ENCODE measurements at places on chromosomes 7 and 10.
A peak's percentile ranks its signal among the peaks of the same experiment; 100 is the strongest.

DNA sequence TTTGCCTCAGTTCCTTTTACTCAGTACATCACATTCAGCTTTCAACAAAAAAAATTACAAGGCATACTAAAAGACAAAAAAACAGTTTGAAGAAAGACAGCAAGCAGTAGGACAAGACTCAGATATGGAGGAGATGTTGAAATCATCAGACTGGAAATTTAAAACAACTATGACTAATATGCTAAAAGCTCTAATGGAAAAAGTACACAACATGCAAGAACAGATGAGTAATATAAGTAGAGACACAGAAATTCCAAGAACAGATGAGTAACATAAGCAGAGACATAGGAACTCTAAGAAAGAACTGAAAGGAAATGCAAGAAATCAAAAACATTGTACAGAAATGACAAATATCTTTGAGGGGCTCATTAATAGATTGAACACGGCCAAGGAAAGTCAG is 402.6 kb downstream of the NEBL start:
- DNase-seq = peak; percentile 51

DNA sequence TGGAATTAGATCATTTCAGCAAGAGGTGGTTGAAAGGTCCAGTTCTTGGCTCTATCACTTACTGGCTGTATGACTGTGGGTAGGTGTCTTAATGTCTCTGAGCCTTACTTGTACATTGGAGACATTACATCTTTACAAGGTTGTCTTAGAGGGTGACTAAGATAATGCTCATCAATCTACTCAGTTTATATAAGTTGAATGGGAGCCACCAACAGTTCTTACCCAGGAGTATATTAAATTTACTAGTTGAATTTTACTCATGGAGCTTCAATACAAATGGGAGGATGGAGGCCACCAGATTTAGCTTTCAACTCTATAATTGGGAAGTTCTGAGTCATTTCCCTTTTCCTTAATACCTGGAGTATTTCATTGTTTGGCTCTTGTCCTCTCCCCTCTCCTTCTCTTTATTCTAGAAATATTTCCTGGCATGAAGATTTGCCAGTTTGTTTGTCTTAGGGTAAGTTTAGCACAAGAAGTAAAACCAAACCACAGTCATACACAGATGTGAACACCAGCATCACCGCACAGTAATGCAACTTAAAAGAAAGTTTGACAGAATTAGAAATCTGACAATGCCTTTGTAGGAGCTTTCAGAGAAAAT is 222.8 kb downstream of the LRMDA start:
- no peak for DNase-seq

DNA sequence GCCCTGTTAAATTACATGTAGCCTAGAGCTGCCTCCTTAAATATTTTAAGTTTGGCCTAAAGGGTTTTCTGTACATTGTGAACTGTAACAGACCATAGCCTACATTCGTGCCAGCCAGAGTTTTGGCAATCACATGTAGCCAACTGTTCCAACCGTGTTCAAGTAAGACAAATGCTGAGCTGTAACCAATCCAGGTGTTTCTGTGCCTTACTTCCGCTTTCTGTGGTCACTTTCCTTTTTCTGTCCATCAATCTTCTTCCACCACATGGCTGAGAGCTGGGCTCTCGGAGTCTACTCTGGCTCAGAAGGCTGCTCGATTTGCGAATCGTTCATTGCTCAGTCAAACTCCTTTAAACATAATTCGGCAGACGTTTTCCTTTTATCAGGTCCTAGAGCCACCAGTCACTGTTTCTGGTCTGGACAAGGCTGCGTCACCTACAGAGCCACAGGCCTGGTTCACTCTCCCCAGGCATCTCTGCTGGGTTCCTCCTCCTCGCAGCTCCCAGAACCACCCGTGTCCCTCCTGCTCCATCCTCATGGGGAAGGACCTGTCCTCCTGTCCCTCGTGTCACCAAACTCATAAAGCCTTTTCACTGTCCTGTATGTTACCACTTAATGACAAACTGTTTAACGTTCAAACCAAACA is 158.0 kb upstream of the RHEB start:
- DNase-seq = no peak

DNA sequence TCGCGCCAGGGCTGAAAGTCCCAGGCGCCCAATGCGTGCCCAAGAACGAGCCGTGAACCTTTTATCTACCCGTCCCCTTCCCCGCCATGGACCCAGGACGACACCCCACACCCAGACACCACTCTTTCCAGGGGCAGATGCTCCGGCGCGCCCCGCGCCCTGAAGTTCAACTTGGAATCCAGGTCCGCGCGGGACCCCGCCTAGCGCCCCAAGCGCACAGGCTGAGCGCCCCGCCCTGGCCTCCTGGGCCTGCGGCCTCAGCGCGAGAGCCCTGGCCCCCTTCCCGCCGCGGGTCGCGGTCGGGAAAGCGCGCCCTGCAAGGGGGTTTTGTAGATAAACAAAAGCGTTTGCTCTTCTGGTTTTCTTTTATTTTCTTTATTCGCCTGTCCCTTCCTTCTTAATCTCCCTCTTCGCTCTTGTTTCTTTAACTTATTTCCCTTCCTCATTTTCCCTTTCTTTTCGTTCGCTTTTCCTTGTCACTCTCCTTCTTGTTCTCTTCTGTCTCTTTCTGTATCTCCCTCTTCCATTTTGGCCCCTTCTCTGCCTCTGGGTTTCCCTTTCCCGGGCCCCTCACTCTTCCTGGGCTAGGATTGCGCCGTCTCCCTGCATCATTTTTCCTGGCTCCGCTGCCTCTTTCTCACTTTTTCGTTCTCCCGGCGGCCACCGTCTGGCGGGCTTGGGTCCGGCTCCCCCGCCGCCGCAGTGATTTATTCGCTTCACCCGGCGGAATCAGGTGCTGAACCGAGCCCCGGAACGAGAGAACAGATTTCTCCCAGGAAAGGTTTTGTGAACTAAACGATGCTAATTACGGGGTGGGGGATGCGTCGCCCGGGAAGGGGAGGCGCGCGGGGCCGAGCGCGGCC is 15.3 kb upstream of the PAX2 start:
- no peak for DNase-seq

DNA sequence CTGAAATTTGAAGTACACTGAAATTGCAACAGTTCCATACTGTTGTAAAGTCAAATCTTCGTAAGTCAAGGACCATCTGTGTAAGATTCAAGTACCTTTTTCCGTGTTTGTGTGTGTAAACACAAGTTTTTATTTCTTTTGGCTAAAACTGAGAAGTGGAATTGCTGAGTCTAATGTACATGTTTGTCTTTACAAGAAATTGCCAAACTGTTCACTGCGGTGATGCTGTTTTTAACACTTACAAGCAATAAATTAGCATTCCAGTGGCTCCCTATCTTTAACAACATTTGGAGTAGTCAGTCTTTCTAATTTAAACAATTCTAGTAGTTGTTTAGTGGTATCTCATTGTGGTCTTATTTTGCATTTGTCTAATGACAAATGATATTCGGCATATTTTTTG is 23.3 kb downstream of the CALD1 start:
- no peak for DNase-seq

- DNase-seq = no peak
These were observed 145.1 kb downstream of the C1GALT1 start for GRCh38 chr7:7327423-7327822.

DNA sequence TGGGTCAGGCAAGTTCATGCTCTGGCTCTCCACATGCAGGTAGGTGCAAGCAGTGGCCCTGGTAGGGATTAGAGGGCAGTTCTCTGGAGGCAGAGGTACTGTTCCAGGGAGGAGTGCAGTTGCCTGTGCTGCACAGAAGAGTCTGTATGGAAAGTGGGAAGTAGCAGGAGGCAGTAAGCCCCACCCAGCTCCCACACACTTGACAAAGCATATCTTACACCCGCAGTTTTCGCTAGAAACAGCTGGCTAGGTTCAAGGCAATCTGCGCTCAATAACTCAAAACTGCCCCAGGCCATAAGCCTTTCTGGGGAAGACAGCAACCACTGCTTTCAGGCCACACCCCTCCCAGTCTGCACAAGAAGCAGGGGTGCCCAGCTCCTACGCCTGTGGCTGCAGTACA is 33.1 kb upstream of the ARMC3 start:
- DNase-seq = no peak

GRCh38 chr10:32226624-32227023 is 120.3 kb downstream of the EPC1 start:
- DNase-seq = no peak

DNA sequence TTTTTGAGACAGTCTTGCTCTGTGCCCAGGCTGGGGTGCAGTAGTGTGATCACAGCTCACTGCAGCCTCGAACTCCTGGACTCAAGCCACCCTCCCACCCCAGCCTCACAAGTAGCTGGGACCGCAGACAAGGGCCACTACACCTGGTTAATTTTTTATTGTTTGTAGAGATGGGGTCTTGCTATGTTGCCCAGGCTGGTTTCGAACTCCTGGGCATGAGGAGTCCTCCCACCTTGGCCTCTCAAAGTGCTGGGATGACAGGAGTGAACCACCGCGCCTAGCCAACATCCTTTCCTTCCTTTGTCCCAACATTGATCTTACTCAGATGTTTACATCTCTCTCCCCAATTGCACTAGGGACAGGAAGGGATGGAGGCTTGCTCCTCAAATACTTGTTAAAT is 3.3 kb downstream of the GTF2IRD1 start:
- DNase-seq = no peak

DNA sequence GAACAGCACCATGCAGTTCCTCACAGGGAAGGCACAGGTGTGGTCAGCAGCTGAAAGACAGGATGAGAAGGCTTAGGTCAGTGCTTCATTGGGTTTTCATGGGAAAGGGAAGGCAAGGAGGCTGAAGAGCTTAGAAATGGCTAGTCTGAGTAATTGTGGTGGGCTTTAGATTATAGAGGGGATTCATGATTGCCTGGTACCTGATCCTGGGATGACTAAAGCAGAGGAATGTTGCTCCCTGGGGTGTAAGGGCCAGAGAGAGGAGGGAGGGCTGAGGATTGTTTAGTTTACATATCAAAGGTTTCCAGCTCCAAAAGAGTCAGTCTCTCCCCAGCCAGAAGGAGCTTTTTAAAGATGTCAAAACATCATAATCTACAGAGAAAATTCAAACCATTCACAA is 396.3 kb upstream of the POM121L12 start:
- peak; percentile 70 for DNase-seq

DNA sequence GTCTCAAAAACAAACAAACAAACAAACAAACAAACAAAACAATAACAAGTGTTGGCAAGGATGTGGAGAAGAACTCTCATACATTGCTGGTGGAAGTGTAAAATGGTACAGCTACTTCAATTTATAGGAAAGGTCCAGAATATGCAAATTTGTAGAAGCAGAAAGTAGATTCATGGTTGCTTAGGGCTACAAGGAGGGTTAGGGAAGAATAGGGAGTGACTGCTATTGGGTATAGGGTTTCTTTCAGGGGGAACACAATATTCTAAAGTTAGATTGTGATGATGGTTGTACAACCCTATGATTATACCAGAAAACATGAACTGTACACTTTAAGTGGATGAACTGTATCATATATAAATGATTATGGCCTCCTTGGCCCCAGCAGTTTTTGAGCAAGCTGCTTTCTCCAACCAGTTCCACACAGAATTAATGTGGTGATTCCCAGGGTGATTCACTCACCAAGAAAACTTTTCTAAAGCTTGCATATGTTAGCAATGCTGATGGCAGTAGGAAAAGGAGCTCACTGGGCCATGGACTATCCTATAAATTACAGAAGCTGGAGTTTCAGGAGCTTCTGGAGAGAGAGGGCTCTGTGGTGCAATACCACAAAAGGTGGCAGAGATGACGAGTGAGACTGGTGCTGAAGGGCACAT is 52.8 kb upstream of the KCNIP2 start:
- no peak for DNase-seq

DNA sequence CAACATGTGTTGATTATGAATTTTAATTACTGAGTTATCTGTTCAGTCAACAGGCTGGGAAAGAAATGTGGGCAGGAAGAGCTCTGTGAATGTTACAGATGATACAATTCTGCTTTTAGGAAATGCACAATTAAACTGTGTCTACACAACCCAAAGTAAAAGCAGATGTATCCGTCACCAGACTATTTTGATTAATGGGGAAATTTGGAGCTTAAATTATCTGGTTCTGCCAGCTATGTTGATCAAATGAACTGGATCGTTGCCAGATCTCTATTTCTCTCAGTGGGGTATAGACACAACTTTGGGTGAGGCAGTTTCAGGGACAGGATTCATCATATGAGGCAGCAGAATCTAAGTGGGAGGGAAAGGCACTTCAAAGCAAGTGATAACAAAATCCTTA is 136.5 kb downstream of the NEUROD6 start:
- no peak for DNase-seq

DNA sequence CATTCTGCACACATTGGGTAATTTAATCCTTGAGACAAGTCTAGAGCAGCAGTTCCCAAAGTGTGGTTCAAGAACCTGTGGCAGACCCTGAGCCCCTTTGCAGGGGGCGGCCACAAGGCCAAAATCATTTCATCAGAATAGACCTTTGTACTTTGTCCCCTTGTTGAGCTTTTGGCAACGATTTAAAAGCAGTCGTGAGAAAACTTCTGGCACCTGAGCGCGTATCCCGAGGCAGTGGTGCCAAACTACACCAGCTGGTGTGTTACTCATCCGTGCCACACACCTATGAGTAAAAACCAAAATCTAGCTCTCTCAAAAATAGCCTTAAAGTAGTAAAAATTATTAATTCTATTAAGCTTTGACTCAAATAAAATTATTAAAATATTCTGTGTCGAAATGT is 306.8 kb downstream of the SDK1 start:
- no peak for DNase-seq

DNA sequence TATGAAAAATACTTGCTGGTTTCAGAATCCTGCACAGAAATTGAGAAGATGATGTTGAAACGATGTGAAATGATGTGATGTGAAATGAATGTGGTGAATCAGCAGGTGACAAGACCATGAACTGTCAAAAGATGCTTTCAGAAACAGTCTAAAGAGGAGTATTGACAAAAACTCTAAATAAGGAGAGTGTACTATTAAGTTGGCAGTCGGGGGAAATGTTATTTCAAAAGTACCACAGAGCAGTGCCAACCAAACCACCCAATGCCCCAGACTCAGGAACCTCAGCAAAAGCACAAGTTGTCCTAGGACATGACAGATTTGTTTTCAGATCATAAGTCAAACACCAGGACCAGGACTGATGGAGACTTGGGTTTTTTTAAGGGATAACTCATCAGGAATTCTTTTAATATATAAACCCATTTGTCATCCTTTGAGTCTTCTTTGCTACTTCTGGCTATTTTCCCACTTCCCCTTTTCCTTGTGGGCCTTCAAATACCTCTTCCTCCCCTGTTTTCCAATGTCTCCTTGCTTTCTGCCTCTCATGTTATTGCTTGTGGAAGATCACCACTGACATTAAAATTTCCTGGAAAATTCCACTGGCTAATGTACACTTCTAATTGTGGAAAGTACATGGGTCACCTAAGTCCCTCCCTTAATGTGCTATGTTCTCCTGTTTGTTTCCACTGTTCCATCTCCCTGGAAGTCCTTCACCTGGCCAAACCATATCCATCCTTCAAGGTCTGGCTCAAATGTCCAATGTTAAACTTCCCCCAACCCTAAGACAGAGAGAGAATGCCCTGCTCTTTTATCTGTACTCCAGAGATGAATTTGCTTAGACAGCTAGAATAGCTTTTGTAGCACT is 10.2 kb upstream of the PPP1R3C start:
- peak; percentile 82 for DNase-seq
